ENCODE measurements at places on chromosomes 12 and 14.

GRCh38 chr12:89890161-89890560 lies 181.5 kb upstream of the ATP2B1 start:
- DNase-seq = no peak

DNA sequence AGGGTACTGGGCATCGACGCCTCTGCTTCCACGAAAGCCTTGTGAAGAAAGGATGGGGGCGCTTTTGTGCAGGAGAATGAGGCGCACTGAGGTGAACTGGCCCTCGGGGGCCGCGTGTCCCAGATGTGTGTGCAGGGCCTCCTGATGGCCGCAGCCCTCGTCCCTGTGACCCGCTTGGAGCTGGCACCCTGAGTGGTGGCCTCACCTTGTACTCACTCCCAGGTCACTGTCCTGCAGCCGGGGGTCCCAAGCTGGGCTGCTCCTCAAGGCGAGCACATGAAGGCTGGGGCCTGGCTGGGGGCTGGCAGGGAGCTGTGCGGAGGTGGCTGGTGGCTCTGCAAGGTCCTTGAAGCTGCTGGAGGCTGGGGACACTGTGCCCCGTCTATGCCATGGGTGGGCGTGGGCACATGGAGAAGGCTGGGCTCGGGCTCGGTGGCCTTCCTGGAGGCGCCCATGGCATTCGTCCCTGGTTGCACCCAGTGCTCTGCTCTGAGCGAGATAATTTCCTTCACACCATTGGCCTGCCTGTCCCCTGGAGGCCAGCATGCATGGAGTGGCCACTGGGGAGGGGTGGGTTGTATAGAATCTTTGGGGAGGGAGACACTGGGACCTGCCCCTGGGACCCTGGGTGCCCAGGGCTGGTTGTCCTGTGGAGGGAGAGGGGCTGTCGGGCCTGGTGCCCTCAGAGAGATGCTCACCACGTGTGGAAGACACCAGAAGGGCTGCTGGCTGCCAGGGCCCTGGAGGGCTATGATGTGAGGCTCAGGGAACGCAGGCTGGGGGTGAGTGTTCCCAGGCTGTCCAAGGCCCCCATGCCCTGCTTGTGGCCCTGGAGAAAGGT lies 79.3 kb downstream of the TMEM121 start:
- DNase-seq = no peak

GRCh38 chr12:124551268-124552144 lies 15.9 kb downstream of the NCOR2 start:
- DNase-seq = no peak

DNA sequence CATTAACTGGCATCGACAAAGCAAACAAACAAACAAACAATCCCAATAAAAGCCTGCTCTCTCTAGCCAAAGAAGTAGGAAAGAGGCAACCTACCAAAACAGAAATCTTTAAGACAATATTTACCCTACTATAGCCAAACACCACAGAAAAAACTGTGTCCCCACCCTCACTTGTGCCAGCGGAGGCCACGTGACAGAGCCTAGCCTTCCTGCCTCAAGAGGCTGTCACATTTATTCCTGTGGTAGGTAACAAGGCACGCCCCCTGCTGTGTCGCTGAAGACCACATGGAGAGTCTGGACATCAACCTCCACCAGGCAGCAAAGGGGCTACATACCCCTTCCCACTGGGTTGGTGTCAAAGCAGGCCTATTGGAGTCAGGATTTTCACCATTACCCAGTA lies 148.1 kb downstream of the LMNTD1 start:
- no peak for DNase-seq

GRCh38 chr14:22556021-22556989 lies 32.7 kb downstream of the DAD1 start:
- DNase-seq = peak; percentile 85

DNA sequence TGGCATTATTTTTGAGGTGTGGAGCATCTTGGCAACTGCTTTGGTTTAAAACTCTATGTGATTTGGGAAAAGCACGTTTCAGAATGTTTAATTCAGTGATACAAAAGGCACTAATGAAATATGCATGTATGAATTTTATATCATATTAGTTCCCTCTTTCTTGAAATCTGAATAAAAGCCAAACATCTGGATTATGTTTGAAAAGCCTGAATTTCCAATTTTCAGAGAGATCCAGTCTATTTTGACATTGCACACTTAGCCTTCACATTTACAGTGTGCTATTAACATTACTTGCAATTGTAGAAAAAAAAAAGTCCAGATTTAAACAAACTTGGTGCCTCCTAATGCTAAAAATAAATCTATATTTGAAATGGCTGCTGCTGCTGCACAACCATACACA lies 219.1 kb upstream of the NPAS3 start:
- no peak for DNase-seq

- DNase-seq = no peak
These were observed 353.7 kb downstream of the LRIG3 start for GRCh38 chr12:58566599-58566998.

DNA sequence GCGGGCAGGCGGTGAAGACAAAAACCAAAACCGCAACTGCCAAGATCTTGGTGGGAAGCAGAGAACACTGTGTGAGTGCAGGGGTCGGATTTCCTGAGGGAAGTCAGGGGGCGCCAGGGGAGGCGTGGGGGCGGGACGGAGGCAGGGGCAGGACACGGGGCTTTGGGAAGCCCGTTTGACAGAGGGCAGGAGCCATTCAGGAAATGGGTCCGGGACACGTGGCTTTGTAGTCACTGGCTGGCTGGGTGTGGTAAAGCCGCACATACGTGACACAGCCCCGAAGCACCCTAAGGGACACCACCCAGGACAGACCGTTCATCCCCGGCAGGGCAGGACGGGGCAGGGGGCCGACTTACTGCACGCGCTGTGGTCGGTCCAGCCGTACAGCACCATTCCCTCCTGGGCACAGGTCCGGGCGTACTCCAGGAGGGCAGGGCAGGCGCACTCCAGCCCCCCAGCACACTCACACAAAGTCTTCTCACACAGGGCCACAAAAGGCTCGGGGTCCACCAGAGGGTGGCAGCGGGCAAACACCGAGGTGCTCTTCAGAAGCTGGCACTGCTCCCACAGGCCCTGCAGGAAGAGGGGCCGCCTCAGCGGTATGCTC lies 49.4 kb downstream of the VWF start:
- peak; percentile 12 for DNase-seq

DNA sequence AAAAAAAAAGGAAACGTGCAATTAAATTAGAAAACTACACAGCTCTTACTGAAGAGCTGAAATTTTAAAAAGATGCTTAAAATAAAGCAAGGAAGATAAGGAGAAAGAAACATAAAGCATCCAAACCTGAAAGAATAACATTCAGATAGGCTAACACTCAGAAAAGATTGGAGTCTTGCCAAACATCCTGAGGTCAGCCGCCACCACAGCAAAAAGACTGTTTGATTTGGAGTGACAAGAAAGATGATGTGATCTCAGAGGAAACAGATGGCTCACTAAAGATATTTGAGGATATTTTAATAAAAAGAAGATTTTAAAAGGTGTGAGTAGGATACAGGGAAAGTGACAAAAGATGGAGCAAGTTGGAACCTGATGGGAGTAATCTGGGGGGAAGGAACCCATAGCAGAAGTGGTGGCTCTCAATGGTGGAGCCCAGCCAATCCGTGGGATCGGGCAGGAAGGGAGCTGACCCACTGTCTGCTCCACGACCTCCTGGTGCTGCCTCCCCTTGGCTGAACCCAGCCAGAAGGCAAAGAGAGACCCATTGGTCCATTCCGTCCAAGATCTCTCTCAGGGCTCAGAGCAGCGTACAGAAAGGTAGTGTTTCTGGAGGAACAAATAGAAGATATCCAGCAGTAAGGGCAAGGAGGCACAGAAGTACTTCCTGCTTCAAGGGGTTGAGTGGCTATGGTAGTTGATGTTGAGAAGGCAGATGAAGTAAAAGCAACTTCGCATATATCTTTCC lies 469.6 kb downstream of the RGS6 start:
- DNase-seq = no peak

DNA sequence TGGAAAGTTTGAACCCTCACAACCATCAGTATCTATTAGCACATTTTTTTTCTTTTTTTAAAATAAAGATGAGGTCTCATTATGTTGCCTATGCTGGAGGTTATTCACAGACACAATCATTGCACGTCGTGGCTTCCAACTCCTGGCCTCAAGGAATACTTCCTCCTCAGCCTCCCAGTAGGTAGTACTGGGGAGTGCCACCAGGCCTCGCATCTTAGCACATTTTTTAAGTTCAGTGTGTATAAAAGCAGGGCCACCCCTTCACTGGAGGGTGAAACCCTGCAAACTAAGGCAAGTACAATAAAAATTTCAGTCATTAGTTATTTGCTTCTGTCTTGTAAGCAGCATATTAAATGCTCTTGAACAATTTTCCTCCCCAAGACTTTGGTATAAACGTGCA lies 114.2 kb upstream of the SINHCAF start:
- no peak for DNase-seq

- peak; percentile 4 for DNase-seq
These were observed 491 bp downstream of the WDR20 start for GRCh38 chr14:102140027-102140749.

GRCh38 chr12:67299526-67299925 lies 30.4 kb downstream of the CAND1 start:
- DNase-seq = no peak

DNA sequence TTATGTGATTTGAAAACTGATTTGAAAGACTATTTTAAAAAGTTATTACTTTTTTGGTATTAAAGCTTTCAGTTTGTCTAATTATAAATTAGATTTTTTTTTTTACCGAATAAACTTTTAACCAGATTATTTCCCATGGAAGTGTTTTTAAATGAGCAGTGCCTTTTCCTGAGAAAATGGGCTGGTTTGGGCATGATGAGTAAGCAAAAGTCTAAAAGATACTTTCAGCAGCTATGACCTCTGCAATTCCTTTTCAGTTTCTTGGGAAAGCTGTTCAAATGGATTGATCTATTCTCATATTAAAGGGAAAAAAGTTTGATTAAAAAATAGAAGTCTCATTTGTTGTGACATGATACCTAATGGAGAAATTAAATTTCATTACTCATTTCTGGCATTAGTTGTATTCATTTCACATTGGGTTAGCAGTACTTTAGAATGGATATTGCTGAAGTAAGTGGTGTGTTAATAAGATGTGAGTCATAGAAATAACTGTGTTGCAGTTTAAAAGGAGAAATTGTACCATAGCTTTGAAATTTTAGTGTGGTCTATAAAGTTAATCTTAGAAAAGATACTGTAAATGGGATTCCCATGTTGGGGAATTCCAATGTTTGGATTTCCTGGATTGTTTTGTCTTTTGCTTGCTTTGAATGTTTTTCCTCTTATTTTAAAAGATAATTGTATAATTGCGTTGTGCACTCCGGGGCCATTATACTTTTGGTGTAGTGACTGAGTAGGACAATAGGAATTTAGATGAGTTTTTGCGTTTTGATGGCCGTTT lies 21.0 kb downstream of the KTN1 start:
- DNase-seq = no peak

GRCh38 chr12:2154050-2154449 lies 101.3 kb downstream of the CACNA1C start:
- no peak for DNase-seq

- no peak for DNase-seq
These were observed 460.4 kb upstream of the CCDC196 start for GRCh38 chr14:66025779-66026178.

DNA sequence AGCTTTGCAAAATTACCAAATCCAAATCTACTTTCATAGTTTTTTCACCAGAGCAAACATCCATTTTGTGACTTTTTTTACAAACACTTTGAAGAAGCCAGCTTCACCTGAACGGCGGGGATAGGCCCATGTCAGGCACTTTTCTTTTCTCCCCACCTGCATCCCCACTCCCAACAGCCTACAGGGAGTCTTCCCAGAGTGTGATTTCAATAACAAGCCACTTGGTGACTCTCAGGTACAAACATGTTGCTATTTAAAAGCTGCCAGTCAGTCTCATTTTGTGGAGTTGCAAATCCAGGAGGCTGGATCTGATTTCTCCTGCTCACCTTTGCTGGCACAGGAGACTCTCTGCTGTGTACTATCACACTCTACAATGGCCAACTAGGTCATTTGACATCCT lies 285.5 kb downstream of the KCNH5 start:
- DNase-seq = no peak

GRCh38 chr12:94922561-94922960 lies 80.9 kb downstream of the NDUFA12 start:
- no peak for DNase-seq

DNA sequence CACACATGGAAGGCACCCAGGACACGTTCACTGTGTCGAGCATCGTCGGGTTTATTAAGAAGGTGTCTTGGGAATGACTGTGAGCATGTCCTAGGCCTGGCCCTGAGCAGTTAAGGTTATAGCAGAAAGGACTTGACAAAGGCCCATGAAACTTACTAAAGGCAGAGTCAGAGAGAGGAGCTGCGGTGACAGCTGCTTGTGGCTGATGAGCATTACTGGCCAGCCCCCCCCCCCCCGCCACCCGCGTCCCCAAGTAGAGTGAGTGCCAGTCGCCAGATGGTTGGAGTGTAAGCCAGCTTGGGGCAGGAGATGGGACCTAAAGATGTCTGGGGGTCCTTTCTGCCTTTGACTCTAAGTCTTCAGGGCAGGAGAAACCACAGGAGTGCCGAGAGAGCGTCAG lies 169.9 kb downstream of the TSPAN9 start:
- no peak for DNase-seq

DNA sequence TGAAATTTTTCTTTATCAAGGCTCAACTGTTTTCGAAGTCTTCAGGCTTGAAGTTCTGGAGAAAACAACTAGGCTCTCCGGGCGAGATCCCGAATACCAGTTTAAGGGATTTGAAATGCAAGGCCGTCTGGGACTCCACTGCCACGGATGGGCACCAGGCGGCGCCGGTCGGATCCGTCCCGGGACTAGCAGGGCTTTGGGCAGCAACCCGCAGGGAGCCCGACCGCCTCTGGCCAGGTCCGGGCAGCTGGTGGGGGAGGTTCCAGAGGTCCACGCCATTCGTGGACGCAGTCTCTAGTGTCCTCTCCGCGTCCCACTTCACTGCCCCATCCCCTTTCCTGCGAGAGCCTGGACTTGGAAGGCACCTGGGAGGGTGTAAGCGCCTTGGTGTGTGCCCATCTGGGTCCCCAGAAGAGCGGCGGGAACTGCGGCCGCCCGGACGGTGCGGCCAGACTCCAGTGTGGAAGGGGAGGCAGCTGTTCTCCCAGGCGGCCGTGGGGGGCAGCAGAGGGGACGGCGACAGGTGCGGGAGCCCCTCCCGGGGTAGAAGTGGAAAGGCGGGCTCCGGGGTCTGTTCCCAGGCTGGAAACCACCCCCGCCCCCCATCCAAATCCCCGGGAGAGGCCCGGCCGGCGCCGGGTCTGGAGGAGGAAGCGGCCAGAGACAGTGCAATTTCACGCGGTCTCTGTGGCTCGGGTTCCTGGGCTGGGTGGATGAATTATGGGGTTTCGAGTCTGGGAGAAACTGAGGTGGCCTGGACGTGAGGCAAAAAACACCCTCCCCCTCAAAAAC lies 838 bp upstream of the ERBB3 start:
- peak; percentile 34 for DNase-seq

Measured in activated T-cell treated with anti-CD3 and anti-CD28 coated beads for 1 hour (primary cell).